ENCODE measurements at places on chromosomes 6 and 20. TPM values are rescaled to one million over a fixed set of nuclear protein-coding genes. Genes with fewer than 3 reads are reported as not detected.

Gene PTGIS
- 2.4 TPM for total RNA-seq

Gene DEFB124
- not detected for total RNA-seq

Gene MUCL3
- under 0.01 TPM for total RNA-seq

Gene HUS1B
- total RNA-seq = 1.3 TPM

Gene APCDD1L
- not detected for total RNA-seq

- DNase-seq = no peak
Measured at GRCh38 chr6:52661551-52661950, 9.4 kb upstream of the TMEM14A start.

DNA sequence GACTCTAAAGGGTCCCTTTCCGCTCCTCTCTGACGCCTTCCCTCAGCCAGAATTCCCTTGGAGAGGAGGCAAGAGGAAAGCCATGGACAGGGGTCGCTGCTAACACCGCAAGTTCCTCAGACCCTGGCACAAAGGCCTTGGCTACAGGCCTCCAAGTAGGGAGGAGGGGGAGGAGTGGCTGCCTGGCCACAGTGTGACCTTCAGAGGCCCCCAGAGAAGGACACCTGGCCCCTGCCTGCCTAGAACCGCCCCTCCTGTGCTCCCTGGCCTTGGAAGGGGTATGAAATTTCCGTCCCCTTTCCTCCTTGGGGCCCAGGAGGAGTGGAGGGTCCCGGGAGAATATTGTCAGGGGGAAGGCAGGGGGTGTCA, 2.7 kb downstream of the VEGFA start:
- DNase-seq = no peak

DNA sequence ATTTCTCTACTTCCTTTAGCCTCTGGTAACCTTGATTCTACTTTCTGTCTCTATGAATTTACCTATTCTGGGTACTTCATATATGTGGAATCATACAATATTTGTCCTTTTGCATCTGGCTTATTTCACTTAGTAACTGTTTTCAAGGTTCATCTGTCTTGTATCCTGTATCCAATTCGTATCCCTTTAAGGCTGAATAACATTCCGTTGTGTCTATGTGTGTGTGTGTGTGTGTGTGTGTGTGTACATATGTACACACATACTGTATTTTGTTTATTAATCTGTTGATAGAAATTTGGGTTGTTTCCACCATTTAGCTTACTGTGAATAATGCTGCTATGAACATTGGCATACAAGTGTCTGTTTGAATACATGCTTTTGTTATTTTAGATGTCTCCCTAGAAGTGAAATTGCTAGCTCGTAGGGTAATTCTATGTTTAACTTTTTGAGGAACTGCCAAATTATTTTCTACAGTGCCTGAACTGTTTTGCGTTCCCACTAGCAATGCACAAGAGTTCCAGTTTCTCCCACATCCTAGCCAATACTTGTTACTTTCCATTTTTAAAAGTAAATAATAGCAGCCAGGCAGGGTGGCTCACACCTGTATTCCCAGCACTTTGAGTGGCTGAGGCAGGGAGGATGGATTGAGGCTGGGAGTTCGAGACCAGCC, 17.7 kb downstream of the SENP6 start:
- DNase-seq = no peak

- no peak for DNase-seq
Measured at GRCh38 chr6:55777469-55777868, 97.9 kb downstream of the BMP5 start.

DNA sequence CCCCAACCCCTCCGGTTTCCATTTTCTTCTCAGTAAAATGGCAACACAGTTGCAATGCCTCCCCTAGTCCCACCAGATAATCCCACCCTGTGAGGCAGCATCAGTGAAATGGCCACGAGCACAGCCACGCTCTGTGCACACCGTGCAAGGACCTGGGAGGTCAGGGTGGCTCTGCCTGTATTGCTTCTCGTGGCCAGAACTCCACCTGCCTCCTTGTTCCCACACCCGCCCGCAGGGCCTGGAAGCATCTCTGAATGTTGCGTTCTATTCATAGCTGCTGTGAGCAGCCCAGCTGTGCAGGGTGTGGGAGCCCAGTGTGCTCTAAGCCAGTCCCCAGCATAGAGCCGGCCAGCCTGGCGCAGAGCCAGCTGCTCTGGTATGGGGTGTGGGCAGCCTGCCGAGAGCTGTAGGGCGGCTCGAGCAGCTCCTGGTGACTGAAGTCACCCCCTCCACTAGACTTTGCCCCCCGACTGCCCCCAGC, 161.1 kb downstream of the DLL1 start:
- peak; percentile 16 for DNase-seq

- DNase-seq = no peak
Measured at GRCh38 chr6:107228754-107229153, 113.4 kb upstream of the BEND3 start.

Measured in liver (tissue), 10 donors.